Activated T-cell treated with anti-CD3 and anti-CD28 coated beads, Interleukin-2, amount 50 U/mL, for 4 hours (primary cell): ENCODE measurements at places on chromosomes 1 and 21. TPM values are rescaled to one million over a fixed set of nuclear protein-coding genes. Genes with fewer than 3 reads are reported as not detected.

- DNase-seq: no peak
Measured at GRCh38 chr21:28775071-28775470, 217.6 kb downstream of the LTN1 start.

DNA sequence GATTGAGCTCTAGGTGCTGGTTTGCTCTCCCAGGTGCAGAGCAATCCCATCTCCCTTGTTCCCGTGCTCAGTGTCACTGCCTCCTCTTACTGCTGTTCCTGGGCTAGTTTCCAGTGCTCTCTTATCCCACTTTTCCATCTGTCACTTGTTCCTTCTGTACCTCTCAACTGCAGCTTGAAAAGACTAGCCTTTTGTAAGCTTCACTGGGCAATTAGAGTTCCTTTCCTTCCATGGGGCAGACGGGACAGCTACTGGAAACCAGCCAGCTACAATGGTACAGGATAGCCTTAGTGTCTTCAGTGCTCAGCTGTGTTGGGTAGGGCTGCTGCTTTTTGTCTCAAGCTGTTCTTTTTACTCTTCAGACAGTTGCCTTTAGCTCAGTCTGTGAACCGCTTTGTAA lies 31.6 kb downstream of the AGT start:
- no peak for DNase-seq

Gene MYCL
- total RNA-seq: 0.08 TPM

DNA sequence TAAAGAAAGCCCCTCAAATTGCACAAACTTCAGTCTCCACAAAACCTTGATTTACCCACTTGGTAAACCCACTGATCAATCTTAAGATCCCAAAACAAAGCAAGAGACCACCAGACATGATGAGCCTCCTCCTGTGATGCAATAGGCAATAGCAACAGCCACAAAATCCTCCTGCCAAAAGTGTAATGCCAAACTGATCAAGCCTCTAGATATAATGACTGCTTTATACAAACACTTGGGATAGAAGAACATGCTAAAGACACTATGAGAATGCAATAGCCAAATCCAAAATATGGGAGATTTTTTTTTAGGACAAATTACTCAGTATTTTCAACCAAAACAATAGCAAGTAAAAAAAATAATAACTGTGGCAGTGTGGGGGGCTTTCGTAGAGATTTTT lies 64.9 kb upstream of the PTGFRN start:
- DNase-seq: no peak

DNA sequence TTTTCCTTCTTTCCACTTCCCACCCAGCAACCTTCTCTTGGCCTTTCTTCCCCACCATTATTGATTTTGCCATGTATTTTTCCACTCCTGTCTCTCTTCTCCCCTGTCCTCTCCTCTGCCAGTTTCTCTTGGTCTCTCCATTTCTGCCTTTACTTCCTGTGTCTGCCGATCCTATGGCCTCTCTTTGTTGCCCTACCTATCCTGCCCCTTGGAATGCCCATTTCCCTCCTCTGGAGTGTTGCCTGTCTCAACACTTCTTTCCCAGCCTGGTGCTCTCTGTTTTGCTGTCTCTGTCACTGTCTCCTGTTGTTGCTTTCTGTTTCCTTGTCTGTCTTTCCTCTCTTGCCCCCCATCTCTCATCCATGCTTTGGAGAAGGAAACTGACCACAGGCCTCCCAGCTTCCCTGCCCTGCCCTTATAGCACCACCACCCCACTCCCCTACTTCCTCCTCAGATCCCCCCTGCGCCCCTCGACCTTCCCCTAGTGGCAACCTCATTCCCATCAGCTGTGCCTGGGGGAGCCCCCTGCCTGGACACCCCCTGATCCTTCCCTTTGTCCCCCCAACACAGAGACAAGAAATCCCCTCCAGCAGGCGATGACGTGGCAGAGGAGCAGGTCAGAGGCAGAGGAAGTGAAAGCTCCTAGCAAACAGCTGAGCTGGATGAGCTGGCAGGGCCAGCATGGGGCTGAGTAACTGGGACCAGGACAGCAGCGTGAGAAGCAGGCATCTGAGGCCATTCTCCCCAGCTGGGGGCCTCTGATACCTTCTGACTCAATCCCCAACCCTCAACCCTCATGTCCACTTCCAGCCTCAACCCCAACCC lies 6.6 kb upstream of the ETV3L start:
- no peak for DNase-seq

GRCh38 chr1:12730156-12730555 lies 14.2 kb downstream of the AADACL3 start:
- no peak for DNase-seq

DNA sequence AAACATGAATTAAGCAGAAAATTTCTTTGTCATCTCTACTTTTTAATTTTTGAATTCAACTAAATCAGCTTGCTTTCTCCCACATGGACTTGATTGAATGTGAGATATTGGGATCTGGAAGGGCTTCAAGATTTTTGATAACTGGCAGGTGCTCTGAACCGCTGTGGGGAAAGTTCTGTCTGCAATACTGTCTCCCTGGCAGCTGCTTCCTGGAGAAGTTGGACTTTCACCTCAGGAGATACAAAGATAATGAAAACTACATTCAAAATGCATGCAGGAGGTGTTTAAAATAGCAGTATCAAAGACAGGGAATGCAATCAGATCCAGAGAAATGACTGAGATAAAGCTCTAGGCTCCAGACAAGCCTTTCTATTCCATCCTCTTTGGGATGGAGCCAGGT lies 338.3 kb downstream of the NEGR1 start:
- no peak for DNase-seq

Gene ADAMTSL4
- total RNA-seq: 0.33 TPM

DNA sequence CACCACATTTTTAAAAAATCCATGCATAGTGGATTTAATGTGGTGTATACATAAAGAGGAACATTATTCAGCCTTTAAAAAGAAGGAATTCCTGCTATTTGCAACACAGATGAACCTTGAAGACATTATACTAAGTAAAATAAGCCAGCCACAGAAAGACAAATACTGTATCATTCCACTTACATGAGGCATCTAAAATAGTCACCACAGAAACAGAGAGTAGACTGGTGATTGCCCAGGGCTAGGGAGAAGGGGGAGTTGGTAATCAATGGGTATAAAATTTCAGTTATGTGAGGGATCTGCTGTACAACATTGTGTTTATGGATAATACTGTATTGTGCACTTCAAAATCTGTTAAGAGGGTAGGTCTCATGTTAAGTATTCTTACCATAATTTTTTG lies 10.0 kb downstream of the FAM163A start:
- DNase-seq: no peak

- no peak for DNase-seq
Measured at GRCh38 chr1:187689129-187689528, 860.4 kb downstream of the PLA2G4A start.

Gene PLEKHN1
- 2.4 TPM for total RNA-seq

DNA sequence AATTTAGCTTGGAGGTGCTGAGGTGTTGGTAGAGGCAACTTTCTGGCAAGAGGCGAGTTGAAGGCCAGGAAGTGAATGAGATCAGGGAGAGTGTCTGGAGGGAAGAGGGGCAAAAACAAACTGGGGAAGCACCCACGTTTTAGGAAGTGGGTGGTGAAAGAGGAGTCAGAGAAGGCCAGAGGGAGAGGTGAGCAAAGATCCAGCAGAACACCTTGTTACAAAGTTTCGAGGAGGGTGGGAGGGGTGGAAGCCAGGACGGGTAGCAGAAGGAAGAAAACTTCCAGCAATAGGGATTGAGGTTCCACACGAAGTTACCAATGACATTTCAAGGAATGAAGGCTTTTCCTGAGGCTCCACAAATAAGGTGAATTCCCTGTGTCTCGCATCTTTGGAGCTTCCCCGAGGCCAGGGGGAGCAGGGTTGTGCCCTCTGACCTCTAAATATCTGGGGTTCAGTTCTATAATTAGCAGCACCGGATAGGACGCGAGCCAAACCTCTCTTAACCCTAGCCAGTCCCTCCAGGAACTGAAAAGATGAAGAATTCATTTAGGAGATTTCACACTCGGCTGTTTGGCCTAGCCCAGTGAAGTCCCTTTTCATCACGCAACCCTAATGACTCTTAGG lies 578 bp upstream of the SESN2 start:
- no peak for DNase-seq

DNA sequence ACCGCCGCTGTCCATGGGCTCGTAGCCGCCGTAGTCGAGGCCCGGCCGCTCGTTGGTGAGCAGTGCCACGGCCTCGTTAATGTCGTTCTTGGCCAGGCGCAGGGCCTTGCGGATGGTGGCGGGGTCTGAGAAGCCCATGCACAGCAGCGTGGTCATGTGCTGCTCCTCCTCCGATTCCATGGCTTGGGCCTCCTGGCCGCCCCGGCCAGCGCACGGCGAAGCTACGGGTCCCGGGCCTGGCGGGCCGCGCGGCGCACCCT lies 300 bp downstream of the USP24 start:
- peak; percentile 16 for DNase-seq

Gene IRF6
- total RNA-seq: 0.13 TPM

DNA sequence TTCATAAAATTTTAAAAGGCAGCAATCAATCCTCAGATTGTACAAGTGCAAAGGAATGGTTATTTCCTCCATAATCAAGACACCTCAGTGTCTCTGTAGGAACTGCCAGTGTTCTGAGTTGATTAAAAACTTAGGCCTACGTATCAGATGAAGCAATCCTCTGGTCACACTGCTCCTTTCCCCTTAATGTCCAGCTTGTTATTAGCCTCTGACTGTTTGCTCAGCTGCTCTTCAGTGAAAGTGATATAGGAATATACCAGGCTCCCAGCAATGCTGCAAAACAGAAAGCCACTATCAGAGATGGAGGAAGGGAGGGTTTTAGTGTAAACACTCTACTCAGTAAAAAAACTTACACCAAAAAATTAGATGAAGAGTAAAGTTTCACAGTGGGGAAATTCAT lies 49.8 kb downstream of the SLC35D1 start:
- no peak for DNase-seq

GRCh38 chr1:41342774-41343355 lies 18.4 kb upstream of the FOXO6 start:
- no peak for DNase-seq

DNA sequence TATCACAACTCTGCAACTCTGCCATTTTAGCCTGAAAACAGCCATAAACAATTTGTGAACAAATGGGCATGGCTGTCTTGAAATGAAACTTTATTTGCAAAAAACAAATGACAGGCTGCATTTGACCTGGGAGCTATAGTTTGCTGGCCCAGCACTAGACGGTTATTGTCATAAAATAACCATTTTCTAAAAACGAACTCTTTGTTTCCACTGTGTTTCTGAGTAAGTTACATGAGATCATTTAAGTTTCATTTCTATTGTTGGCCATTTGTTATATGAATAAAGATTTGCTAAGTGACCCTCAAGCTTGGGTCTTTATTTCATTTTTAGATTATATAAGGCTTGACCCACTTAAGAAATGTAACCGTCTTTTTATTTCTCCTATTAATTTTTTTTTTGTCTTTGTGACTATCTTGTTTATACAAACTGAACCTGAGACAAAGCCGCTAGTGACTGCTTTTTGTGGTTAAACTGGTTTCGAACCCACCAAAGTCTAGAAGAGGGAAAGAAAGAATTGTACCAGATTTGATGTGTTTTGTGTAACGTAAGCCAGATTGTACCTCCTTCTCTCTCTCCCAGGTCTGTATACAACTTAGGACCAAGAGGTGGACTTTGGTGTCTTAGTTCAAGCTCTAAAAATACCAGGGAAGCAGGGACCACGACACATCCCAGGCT lies 12.9 kb upstream of the KCNJ15 start:
- DNase-seq: no peak

- DNase-seq: no peak
Measured at GRCh38 chr1:216902669-216903381, 179.6 kb upstream of the ESRRG start.

Gene FMO2
- total RNA-seq: 0.27 TPM

DNA sequence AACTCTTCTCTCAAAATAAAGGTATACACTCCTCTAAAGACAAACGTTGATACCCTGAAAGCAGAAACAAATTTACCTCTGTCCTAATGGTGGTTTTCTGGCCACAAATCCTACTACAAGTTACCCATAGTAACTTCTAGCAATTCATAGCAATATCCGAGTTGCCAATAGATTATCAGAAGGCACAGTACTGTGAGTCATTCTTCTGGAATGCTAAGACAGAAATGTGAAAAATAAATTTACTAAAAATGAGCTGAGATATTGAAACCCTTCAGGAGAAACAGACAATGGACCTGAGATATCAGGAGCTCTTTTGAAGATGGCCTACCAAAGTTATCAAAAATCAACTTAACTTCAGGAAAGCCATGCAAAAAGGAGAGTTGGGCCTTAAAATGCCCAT lies 715.0 kb upstream of the ADAMTS5 start:
- DNase-seq: no peak

DNA sequence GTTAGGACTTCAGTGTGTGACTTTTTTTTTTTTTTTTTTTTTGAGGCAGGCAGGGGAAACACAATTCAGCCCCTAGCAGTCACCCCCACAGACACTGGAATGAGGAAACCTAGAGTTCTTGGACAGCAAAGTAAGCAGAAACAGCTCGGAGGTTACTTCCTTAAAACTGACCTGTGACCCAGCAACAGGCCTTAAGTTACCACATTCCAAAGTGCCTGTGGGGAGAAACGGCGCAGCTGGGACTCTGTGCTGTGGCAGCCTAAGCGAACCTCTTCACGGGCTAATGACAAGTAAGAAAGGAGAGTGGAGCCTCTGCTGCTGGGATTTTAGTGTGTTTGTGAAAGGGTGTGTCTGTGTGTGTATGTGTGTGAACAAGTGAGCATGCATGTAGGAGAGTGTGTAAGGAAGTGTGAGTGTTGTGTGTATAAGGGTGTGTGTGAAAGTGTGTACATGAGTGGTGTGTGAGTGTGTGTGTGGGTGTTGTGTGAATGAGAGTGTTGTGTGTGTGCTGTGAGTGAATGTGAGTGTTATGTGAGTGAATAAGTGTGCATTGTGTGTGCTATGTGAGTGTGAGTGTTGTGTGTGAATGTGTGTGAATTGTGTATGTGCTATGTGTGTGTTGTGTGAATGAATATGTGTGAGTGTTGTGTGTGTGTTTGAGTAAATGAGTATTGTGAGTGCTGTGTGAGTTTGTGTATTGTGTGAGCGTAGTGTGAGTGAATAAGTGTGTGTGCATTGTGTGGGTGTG lies 180.8 kb downstream of the BRINP2 start:
- no peak for DNase-seq

- no peak for DNase-seq
Measured at GRCh38 chr1:232172563-232172962, 457.4 kb downstream of the SIPA1L2 start.
